ENCODE measurements at places on chromosomes 16 and 17.
A peak's percentile ranks its signal among the peaks of the same experiment; 100 is the strongest.

GRCh38 chr16:81489547-81490267 lies 45.1 kb downstream of the CMIP start:
- no peak for DNase-seq

DNA sequence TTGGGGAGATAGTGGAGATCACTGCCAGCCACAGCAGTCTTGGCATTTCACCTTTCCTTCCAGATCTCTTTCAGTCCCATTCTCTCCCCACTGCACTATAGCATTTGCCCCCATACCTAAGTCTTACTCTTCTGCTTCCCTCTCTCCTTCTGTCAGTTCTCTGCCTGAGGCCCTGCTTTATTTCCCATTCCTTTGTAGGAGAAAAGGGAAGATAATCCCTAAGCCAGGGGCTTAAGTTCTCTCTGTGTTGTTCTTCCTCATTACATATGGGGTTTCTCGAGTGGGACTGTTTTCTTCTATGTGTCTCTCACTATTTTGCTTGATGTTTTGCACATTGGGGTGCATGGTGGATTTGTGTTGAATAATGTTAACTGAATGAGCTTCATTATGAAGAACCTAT lies 6.4 kb downstream of the KDM6B start:
- DNase-seq: no peak

GRCh38 chr17:27578718-27579085 lies 52.3 kb upstream of the LGALS9 start:
- DNase-seq: no peak

DNA sequence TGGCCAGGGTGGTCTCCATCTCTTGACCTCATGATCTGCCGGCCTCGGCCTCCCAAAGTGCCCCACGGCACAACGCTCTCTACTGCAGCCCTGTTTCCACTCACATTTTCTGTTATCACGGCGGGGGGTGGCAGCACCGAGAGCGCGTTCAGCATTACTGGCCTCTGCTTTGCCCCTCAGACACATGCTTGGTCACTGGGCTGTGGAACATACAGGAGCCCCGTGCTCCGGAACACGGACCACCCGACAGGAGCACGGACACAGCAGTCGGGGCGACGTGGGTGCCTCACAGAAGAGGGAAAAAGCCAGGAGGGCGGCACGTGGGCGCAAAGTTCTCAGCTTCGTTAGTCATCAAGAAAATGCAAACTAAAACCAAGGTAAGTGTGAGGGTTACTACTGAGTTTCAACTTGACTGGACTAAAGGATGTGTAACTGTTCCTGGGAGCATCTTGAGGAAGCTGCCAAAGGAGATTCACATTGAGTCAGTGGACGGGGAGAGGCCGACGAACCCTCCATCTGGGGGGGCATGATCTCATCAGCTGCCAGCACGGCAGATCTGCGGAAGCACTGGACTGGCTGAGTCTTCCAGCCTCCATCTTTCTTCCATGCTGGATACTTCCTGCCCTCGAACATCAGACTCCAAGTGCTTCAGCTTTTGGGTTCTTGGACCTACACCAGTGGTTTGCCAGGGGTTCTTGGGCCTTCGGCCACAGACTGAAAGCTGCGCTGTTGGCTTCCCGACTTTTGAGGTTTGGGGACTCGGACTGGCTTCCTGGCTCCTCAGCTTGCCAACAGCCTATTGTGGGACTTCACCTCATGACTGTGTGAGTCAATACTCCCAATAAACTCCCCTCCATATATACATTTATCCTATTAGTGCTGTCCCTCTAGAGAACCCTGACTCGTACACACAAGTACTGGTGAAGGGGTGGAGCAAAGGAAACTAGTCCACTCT lies 106.8 kb downstream of the ZNF778 start:
- DNase-seq: peak; percentile 21

DNA sequence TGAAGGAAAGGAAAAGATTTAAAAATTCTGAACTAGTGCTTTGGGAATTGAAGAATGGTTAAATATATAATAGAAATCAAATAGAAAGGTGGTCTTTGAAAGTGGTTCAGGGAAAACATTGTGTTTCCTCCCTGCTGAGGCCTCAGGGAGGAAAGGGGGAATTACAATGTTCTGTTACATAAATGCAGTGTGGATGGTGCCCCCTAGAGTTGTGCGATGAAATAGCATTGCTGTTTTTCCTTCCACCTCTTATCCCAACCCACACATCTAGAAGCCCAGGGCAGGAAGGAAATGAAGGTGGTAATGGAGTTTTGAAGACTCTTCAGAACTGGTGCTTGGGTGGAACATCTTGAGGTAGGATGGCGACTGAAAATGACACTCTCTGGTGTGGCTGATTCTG lies 6.4 kb upstream of the TOX3 start:
- no peak for DNase-seq

GRCh38 chr16:85970738-85971137 lies 71.8 kb downstream of the IRF8 start:
- DNase-seq: no peak

GRCh38 chr17:49998836-49999511 lies 4.0 kb upstream of the DLX3 start:
- no peak for DNase-seq

DNA sequence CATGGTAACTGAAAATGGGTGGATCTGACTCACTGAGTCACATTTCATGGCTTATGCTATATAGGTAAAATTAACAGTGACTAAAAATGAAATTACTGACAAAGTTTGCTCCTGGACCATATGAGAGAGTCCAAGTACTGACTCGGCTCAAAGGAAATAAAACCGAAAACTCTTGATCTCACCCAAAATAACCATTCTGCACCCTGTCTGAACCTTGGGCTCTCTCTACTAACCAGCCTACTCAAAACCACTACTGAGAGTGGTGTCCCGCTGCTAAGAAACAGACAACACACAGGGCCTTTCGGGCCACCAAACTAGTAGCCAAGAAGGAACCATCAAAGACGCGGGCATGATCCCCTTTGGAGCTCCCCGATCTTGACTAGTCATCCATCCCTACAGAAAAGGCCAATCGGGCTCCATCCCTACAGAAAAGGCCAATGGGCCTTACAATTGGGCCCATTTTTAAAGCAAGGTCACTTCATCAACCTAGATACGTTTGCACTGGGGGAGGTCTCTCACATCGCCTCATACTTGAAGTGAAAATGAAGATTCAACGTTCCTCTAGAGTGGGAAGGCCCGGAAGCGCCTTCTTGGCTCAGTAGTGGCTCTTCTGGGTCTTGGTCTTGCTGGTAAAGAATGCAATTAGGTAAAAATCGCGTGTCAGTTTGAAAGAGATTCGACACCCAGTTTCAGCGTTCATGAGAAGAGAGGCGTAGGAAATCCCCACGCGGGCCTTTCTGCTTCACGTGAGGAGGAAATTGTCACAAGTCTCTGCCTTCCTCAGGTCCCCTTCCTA lies 720 bp upstream of the ZPBP2 start:
- no peak for DNase-seq

DNA sequence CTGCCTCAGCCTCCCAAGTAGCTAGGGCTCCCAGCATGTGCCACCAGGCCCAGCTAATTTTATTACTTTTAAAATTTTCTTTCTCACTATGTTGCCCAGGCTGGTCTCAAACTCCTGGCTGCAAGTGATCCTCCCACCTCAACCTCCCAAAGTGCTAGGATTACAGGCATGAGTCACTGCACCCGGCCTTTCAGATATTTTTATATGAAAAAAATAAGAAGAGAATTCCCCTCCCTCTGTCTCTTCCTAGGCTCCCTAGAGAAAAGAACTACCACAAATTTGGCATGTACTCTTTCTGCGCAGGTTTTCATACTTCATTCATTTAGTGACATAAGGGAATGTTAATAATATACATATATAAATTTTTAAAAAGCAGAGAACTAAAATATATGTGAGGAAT lies 21.7 kb upstream of the SMURF2 start:
- DNase-seq: no peak

DNA sequence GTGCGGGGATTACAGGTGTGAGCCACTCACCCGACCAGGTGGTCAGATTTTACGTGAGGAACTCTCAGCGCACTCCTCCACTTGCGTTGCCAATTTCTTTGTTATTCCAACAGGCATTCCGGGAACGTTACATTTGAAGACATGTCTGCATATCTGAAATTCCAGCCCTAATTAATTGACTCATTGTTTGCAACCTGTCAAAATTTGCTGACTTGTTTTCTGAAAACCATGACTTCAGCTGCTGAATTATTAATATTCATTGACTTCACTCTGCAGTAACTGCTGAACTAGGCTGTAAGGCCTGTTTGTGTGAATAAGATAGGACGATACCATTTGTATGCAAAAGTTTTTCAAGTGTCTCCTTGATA lies 16.6 kb downstream of the G6PC1 start:
- no peak for DNase-seq

DNA sequence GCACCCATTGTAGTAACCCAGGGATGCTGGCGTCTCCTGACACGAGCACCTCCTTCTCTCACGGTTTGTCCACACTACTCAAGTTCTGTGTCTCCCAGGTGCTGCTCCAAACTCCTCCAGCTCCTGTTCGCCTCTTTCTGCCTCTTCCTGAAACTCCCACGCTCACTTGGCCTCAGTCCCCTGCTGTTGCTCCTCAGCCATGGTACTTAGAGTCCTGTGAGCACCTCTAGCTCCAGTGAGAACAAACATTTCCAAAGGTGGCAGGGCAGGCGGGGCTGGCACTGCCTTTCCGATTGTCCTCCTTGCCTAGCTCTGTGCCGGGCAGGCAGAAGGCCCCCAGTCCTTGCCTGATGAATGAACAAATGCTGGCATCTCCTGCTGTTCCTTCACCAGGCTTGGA lies 146.1 kb downstream of the SDK2 start:
- DNase-seq: no peak

GRCh38 chr17:76137001-76137350 lies 4.1 kb downstream of the FOXJ1 start:
- no peak for DNase-seq

GRCh38 chr16:8892101-8892575 lies 10.0 kb downstream of the LITAFD start:
- no peak for DNase-seq

DNA sequence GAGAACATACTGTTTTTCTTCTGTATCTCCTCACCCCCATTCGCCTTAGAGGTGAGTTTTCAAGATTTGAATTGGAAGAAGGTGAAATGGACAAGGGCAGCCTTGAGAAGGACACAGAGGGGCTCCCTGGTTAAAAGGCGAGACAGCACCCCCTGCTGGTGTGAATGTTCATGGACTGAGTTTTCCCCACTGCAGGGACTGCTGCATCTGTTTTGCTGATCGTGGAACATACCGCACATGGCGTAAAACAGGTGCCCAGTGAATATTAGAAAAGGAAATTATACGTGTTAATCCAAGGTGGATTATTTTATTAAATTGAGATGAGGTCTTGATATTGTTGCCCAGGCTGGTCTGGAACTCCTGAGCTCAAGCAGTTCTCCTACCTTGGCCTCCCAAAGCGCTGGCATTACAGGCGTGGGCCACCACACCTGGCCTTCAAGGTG lies 54.5 kb downstream of the NDE1 start:
- peak; percentile 51 for DNase-seq

- no peak for DNase-seq
Observed at GRCh38 chr16:88636488-88637265, 1.7 kb upstream of the IL17C start.

DNA sequence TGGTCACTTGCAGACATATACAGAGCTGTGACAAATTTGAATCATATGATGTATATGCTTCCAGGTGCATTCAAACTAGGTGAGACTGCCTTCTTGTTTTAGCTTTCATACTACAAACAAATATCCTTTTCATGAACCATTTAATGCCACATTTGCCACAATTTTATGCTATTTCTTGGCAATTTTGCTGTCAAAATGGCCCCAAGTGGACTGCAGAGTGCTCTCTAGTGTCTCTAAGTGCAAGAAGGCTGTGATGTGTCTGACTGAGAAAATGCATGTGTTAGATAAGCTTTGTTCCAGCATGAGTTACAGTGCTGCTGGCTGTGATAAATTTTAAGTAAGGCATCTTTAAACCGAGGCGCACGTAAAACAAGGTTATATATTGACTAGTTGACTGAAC lies 38.3 kb downstream of the CDH13 start:
- DNase-seq: no peak

- no peak for DNase-seq
Observed at GRCh38 chr17:81436294-81436849, 41.1 kb downstream of the BAHCC1 start.

GRCh38 chr16:60295451-60295850 lies 1561.3 kb upstream of the GOT2 start:
- DNase-seq: no peak

GRCh38 chr17:4815043-4815675 lies 8.2 kb downstream of the PLD2 start:
- DNase-seq: no peak

DNA sequence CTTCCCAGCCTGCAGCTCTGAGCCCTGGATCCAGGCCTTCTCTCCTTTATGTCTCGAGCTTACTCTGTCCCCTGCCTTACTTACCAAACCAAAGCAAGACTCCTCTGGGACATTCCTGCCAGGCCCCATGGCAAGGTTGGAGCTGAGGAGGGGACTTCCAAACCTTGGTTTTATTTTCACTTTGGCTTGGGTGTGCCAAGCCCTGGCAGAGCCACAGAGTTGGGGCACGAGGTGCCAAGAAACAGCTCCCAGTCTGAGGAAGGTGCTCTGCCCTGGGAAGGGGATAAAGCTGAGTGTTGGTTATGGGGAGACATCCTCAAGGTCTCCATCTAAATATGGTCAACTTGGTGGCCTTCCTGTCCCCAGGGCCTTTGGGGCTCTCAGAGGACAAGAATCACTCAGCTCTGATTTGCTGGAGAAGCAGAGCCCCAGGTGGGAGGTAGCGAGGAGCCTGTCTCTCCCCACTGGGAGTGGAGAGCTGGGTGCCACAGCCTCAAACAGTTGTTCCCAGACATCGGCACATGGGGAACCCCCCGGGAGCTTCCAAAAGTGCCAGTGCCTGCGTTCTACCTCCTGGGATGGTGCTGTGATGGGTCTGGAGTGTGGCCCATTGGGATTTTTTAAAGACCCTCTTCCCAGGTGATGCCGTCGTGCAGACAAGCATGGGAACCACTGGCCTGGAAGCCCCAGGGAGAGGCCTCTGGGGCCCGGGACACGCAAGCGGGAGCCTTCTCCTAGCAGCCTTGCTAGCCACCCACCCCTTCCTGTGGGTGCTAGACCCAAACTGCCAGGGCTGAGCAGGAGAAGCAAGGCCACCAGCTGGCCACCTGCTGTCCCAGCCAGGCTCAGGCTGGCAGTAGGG lies 10.3 kb downstream of the NLRC5 start:
- DNase-seq: no peak

- DNase-seq: peak; percentile 75
Observed at GRCh38 chr17:81394377-81394920, 808 bp upstream of the BAHCC1 start.

DNA sequence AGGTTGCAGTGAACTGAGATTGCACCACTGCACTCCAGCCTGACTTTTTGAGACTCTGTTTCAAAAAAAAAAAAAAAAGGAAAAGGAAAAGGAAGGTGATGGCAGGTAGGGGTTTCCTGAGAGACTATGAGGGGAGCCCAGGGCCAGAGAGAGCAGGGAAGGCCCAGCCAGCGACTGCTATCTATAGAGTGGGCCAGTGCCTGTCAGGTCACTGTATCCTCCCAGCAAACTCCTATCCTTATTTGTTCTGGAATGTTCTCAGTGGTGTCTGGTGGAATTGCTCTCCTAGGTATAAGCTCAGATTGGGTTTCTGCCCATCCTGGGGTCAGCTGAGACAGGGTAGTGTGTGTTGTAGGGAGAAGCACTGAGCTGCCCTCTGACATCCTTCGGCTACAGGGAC lies 14.9 kb upstream of the TMEM11 start:
- DNase-seq: no peak

GRCh38 chr17:11256877-11257276 lies 15.9 kb downstream of the SHISA6 start:
- no peak for DNase-seq

- no peak for DNase-seq
Observed at GRCh38 chr17:11705111-11705510, 106.8 kb downstream of the DNAH9 start.
